Activated CD8-positive, alpha-beta T cell treated with anti-CD3 and anti-CD28 coated beads, Interleukin-2, amount 10 ng/mL, durations not matched to agents 7 days and 5 days (primary cell): ENCODE measurements at places on chromosomes 11 and 22.

GRCh38 chr11:19561011-19561410, 151.6 kb upstream of the NAV2 start:
- DNase-seq, result no peak

DNA sequence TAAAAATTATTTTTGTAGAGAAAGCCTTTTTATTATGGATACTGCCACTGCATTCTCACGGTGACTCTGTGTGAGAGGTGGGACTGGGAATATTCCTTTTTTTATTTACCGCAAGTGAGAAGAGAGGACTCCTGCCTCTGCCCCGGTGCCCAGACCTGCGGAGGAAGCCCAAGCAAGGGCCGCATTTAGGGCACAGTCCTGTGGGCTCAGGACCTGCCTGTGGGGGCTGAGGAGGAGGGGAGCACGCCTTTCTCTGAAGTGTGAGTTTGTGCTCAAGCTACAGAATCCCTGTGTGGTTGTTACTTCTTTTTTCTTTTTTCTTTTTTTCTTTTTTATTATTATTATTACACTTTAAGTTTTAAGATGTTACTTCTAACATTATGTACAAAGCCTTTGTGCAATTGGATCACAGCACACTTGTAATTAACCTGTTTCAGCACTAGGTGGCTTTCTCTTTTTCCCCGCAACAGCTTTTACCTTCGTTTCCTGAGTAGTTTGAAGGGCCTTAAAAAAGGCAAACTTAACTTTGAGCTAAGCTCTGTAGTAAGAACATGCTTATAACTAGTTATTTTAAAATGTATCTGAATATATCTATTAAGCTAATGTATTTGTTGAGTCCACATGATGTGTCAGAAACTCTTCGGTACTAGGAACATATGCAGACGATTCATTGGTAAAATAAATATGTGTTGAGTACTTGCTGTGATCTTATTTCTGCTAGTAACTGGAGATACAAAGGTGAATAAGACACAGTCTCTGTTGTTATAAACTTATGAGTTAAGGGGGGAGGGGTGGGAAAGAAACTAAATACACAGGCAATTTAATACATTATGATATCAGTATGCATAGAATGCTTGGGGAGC, 18.3 kb downstream of the AMOTL1 start:
- no peak for DNase-seq

GRCh38 chr11:133107136-133107535, 425.2 kb downstream of the OPCML start:
- no peak for DNase-seq

- no peak for DNase-seq
Measured at GRCh38 chr11:72378704-72379383, 55.5 kb downstream of the CLPB start.

DNA sequence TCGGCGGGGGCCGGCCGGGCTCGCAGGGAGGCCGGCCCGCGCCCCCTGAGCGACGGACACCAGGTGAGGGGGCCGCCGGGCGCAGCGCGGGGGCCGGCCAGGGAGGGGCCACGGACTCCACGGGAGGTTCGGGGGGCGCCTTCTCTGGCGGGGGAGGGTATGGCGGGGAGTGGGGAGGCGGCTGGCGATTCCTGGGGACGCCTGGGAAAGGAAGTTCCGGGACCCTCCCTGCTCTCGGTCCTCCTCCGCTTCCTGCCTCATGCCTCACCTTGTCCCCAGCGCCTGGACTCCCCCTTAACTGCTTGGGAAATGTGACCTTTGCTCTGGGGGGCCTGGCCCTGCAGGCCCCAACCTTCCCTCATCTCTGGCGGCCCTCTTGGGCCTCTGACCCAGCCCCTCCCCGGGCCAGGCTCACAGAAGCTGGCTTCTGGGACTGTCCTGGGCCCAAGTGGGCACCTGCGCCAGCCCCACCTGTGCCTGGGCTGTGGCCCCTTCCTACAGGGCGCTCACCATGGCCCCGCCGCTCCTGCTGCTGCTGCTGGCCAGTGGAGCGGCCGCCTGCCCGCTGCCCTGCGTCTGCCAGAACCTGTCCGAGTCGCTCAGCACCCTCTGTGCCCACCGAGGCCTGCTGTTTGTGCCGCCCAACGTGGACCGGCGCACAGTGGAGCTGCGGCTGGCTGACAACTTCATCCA, 516 bp downstream of the LRFN4 start:
- no peak for DNase-seq
